NCI-H526 (cell line): ENCODE measurements at places on chromosomes 11 and 22.

- no peak for DNase-seq
Measured at GRCh38 chr22:41857155-41857859, 24.4 kb downstream of the SREBF2 start.

GRCh38 chr11:12019866-12020416, 11.5 kb upstream of the DKK3 start:
- DNase-seq, result no peak

DNA sequence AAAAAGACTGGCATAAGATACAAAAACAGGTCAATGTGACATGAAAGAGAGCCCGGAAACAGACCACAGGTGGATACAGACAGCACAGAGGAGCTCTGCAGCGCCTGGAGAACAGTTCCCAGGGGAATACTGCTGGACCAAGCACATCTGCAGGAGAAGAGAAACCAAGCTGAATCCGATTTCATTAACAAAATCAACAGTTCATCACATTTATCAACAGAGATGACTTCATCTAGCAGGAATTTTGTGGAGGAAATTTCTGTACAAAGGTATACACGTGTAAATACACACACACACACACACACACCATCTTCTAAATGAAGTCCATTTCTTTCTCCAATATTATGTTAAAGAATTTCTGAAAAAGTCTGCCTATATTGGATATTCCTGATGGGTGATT, 17.1 kb downstream of the YPEL1 start:
- no peak for DNase-seq

- no peak for DNase-seq
Measured at GRCh38 chr11:890794-891540, 19.6 kb downstream of the CHID1 start.

DNA sequence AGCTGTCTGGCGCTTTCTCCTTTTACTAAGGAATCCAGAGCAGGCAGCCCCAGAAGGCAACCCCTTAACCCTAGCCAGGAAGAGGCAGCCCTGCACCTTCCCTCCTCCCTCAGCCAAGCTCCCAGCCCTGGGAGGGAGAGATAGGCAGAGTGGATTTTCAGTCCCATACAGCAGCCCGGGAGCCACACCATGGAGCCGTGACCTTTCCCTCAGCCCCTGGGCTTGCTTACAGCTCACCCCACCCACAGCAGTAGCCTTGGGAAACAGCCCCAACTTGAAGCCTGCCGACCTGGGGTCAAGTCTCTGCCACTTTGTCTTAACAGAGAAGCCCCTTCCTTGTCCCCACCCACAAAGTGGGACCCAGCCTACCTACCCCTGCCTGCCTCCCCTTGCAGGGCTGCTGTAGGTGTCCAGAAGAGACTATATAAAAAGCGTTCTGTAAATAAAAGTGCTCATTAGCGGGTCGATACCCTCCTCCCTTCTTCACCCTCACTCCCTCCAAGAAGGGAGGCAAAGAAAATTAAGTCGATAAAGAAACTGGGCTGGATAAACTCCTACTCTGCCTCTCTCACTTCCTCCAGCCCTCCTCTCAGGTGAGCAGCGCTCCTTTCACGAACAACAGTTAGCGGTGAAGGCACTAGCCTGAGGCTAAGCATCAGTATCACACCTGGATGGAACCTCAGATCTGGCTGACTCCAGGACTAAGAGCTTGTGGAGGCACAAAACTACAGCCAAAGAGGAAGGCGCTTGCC, 4.2 kb downstream of the TST start:
- no peak for DNase-seq

GRCh38 chr11:18498039-18498438, 28.7 kb downstream of the TSG101 start:
- DNase-seq, result no peak

- no peak for DNase-seq
Measured at GRCh38 chr11:8776209-8776608, 93.6 kb downstream of the RPL27A start.

GRCh38 chr22:30310881-30311771, 15.6 kb downstream of the TBC1D10A start:
- DNase-seq, result no peak

DNA sequence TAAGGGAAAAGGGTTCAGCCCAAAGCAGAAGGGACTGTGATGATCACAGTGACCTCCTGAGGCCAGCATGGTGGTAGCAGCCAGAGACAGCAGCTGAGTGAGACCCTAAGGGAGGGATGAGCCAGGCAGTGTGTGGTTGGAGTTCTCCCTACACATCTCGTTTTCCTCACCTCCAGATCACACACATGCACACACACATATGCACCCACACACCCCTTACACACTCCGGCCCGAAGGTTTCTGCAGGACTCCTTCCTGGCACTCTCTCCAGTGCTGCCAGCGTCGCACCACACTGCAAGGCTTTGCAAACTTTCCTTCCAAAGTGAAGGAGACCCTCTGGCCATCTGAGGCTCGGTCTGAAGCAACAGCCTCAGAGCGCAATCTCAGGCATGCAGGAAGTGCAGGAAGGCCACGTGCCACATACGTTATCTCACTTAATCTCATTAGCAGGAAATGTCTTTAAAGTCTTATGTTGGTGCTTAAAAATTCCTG, 26.9 kb upstream of the TP53I11 start:
- peak; percentile 26 for DNase-seq

DNA sequence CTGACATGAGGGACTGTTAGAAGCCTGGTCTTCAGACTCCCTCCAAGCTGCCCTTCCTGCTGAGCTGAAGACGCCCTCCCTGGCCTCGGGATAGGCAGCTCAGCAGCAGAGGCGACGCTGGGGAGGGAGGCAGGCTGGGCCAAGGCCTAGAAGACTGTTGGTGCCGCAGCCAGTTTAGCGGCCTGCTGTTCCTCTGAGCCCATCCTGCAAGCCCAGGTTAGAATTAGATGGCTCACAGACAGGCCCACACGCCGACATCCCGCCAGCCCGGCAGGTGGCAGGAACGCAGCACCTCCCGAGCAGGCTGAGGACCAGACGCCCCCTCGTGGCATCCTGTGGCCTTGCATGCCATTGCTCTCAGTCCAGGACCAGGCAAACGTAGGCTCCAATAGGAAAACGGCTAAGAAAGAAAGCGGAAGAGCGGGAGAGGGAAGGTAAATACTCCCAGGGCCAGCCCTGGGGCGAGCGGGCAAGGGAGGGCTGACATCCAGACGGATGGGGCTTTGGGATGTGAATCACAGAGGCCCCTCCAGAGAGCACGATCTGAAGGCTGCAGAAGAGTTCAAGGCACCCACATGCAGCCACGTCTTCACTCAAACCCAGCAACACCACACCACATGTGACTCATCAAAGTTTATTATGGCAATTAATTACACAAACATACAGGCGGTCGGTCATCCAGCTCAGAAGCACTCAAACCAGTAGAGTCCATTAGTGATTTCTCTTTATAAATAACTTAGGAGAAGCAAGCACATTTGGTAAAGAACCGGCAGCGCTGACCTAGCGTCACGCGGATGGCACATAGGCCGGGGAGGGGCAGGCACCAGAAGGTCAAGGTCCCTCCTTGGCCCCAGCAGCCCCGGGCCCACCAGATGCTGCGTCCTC, 27.6 kb downstream of the CD5 start:
- DNase-seq, result no peak

- no peak for DNase-seq
Measured at GRCh38 chr11:72358466-72359405, 75.6 kb downstream of the CLPB start.

GRCh38 chr22:49609207-49609876, 218.3 kb downstream of the BRD1 start:
- DNase-seq, result no peak

DNA sequence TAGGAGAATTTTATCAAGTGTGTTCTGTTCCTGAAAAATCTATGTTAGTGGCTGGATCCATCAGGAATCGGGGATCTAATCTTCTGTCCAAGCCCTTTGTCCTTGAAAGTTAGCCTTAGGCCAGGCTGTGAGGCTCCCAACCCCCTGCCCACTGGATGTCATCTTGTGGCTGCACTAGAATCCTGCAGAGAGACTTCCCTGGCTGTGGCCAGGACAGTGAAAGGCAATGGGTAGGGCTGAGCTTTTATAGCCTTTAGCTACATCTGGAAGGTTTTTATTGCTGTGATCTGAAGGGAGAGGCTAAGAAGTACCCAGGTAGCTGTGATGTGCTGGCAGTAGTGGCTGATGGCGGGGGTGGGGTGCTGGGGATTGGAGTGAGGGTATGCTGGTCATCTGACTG, 2.1 kb downstream of the OAF start:
- DNase-seq, result no peak

GRCh38 chr22:22431271-22432220, 77.0 kb downstream of the ZNF280B start:
- peak; percentile 12 for DNase-seq

DNA sequence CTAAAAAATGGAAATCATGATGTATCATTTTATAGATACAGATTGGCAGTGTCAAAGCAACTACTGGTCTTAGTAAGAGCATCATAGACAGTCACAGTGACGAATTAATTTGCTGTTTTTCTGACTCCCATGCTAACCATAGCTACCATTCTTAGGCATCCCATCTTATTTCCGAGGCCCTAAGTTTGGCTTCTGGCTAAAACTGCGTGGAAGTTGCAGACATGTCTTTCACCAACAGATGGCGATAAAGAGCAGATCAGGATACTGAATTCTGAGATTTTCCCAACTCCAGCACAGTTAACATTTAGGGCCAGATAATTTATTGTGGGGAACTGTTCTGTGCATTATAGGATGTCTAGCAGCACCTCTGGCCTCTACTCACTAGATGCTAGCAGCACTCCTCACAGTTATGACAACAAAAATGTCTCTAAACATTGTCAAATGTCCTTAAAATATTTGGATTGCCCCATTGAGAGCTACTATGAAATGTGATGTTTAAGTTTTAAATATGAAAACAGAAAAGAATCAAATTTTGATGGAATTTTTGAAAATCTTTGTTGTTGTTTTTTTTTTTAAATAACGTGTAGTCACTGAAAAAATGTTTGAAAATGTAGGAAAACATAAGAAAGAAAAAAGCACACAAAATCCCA, 16.3 kb downstream of the OR2AG2 start:
- DNase-seq, result peak; percentile 65
